ENCODE measurements at places on chromosomes 5 and 9.

DNA sequence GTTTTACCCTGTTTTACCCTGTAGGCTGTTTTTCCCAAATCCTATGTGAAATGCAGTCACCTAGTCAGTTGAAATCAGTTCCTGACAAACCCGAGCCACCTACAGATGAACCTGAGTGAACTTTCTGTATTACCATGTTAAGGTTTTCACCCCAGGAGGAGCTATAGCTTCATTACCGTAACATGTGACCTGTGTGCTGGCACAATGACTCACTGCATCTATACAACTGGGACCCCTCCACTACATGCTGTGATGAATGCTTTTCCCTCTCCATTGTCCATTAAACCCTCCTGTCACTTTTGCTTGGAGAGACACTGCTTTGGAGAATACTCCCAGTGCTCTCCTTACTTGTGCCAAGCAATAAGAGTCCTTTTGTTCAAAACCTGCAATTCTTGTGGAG, 1974.8 kb downstream of the EFNA5 start:
- no peak for DNase-seq

DNA sequence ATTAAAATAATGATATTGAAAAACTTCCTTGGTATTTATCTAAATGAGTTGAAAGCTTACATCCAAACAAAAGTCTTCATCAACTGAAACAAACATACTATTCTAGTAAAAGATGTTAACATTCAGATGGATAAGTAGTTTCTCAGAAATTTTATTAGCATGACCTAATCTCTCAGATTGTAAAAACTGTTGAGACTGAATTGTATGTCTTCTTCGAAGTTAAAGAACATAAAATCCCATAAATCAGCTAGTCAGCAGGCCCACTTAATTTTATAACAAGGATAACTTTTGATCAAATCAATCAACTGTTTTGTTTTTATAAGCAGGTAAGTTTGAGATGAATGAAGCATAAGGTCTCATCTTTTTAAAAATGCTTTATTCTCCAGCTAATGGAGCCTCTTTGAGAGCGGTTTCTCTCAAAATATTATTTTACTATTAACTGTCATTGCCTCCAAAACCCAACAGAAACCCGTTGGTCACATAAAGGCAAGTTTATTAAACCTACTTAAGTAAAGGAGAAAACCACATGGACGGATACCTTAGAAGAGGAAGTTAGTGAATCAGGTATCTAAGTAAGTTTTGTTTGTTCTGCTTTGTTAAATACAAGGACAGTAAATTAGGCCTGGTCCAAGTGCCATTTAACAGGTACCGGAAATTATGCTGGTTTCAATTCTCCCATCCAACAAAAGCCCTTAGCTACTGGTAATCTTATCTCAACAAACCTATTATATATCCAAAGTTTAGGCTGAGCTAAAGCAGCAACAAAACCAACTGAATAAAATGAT, 457.0 kb downstream of the PDE4D start:
- no peak for DNase-seq

DNA sequence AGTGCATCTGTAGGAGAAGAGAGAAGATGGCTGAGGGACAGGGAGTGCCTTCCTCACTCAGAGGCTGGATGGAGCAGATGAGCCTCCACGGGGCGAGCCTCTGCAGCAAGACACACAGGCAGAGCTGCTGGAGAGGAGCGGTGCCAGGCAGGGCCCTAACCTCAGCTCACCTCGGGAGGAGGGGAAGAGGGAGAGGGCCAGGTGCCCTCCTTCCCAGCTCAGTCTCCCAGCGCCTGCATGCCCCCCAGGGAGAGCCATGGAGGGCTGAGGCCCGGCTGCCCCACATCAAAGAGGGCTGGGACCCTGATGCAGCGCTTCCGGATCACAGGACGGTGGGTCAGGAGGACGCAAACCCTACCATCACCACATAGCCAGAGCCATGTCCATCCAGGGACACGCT, 13.6 kb upstream of the SPATA31E1 start:
- no peak for DNase-seq

DNA sequence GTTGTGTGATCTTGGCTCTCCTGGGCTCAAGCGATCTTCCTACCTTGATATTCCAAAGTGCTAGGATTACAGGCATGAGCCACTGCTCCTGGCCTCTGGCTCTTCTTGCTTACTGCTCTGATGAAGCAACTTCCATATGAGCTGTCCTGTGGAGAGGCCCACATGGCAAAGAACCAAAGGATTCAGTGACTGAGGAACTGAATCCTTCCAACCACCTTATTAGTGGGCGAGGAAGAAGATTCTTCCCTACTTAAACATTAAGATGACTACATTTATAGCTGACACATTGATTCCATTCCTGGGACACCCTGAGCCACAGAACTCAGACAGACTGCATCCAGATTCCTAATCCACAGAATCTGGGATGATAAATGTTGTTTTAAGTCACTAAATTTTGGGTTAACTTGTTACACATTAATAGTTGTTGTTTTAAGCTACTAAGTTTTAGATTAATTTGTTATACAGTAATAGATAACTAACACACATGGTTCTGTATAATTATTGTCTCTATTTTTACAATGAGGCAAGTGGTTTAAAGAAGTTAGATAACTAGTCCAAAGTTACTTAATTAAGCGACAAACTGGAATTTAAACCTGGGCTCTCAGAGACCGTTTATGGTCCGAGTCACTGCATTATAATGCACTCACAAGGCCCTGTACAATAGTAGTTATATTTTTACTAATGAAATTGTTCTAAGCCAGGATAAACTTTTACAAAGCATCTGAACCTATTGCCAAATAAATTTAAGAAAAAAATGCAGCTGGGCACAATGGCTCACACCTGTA, 16.7 kb upstream of the SLCO4C1 start:
- no peak for DNase-seq

DNA sequence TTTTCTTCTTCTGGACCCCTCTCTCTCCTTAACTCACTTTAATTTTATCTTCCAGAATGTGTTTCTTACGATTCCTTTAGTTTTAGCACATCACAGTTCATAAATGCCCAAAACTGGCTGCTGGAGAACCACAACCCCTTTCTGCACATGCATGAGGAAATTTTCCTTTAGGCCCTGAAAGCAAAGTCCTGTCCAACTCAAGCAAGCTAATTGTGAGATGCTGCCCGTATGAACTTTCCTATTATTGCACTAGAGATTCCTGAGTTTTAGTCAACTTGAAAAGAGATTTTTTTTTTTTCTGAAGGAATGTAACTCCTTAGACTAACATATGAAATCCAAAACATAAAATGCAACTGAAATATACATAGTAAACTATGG, 52.1 kb upstream of the DAB2 start:
- DNase-seq, result no peak
